HFFc6 (cell line): ENCODE measurements at places on chromosomes 3 and 15. TPM values are rescaled to one million over a fixed set of nuclear protein-coding genes. Genes with fewer than 3 reads are reported as not detected.

GRCh38 chr15:99433757-99434450, 131.9 kb upstream of the MEF2A start:
- no peak overlapping the region for H3K27ac ChIP-seq
- H3K27me3 ChIP-seq, result no peaks in the 10 kb centered on the region; the same call in 1 of the 2 replicates
- H3K4me1 ChIP-seq, result no peaks in the 10 kb centered on the region; the same call in 1 of the 2 replicates
- no peaks in the 10 kb centered on the region for H3K36me3 ChIP-seq
- H3K4me3 ChIP-seq, result no peak overlapping the region

CRTAP gene
- total RNA-seq, result 322 to 333 TPM (median 328 TPM) in 3 replicates

DNA sequence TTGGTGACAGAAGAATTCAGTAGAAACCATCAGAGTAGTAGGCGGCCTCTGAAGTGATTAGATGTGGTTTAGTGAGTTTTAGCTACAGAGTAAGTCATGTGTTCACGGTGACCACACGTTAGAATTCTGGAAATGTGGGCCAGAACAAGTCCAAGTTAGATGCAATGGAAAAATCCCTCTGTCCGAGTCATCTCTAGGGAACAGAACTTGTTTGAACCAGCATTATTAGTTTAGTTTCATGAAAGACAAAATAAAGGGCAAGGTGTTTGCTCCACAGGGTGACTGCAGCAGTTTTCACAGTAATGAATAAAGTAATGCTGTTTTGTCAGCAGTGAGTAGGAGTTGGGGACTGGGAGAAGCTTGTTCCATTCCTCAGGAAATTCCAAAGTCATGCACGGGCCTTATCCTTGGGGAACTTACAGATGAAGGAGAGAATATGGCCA, 100.2 kb downstream of the CGNL1 start:
- DNase-seq, result peak; percentile 53
- peaks cover 49% of the 10 kb centered on the region for H3K4me1 ChIP-seq
- peak overlapping the region; percentile 70 for H3K27ac ChIP-seq

TRIM59 gene
- total RNA-seq, result 24.6 to 48.6 TPM (median 37.9 TPM) in 3 replicates

- no peak overlapping the region for H3K4me3 ChIP-seq
- H3K27ac ChIP-seq, result no peak overlapping the region
- peaks cover 53% of the 10 kb centered on the region for H3K4me1 ChIP-seq
- no peak for DNase-seq
Observed at GRCh38 chr3:141308588-141309218, 59.6 kb upstream of the ZBTB38 start.

DNA sequence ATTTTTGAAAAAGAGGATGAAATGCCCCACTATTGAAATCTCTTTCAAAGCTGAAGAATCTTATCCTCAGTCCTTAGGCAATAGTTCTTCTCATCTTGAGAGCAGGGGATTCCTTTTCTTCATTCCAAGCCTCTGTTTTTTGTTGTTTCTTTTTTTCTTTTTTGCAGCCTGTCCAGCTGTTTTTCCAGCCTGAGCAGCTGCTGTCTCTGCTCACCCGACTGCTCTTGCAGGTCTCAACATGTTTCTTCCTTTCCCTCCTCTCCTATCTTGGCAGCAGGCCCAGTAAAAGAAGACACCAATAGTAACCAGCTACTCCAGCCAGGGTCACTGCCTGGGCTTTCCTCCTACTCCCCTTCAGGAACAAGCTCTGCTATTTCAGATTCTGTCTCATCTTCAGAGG, 23.8 kb downstream of the MEX3B start:
- peaks cover 5% of the 10 kb centered on the region; the same call in 1 of the 2 replicates for H3K4me1 ChIP-seq
- H3K4me3 ChIP-seq, result no peak overlapping the region
- no peak for DNase-seq
- H3K36me3 ChIP-seq, result no peaks in the 10 kb centered on the region
- H3K27ac ChIP-seq, result no peak overlapping the region
- H3K27me3 ChIP-seq, result peaks cover 8% of the 10 kb centered on the region

DNA sequence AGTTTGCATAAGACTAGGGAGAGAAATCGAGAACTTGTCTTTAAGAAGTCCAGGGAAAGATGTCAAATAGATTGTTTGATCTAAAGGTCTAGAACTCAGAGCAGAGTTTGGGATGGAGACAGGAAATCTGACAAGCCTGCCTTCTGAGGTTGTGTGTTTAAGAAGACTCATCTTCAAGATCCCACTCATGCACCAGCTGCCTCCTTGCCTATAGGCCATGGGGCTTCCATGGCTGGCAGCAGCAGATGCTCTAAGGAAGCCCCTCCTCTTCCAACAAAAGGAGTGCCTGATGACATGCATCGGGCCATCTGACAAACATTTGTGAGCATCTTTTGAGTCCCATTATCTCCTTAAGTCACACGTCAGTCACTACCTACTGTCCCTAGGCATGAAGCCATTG, 47.4 kb downstream of the WNT5A start:
- peaks cover 20% of the 10 kb centered on the region for H3K4me1 ChIP-seq
- no peak overlapping the region for H3K4me3 ChIP-seq
- DNase-seq, result no peak
- H3K27me3 ChIP-seq, result peaks cover 3% of the 10 kb centered on the region; the same call in 1 of the 2 replicates
- no peak overlapping the region for H3K27ac ChIP-seq
- H3K36me3 ChIP-seq, result no peaks in the 10 kb centered on the region

DNA sequence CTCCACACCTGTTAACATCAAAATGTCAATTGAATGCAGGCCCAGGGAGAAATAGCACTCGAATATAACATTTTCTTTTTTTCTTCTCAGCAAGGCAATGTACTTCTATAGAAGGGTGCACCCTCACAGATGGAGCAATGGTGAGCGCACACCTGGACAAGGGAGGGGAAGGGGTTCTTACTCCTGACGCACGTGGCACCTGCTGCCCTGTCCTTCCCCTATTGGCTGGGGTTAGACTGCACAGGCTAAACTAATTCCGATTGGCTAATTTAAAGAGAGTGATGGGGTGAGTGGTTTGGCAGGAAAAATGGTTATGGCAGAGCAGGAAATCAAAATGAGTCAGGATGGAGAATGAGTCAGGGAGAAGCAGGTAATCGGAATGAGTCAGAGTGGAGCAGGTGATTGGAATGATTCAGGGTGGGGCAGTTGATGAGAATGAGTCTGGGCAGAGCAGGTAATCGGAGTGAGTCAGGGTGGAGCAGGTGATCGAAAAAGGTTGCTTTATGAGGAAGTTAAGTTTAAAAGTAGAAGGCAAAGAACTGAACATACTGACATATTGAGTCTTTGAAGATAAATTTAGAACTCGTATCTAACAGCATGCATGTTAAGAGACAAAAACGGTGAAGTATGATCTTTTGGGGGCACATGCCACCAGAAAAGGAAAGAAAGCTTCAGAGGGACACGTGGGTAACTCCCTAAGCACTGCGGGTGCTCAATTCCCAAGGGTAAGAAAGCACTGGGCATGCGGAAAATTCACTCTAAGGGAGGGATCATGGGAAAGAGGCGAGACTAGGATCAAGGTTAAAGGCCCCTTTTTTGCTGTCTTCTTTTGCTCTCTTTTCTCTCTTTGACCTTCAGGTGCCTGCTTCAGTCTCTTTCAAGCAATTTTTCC, 72.9 kb upstream of the GALNT15 start:
- H3K36me3 ChIP-seq, result peaks cover 36% of the 10 kb centered on the region
- peak overlapping the region; percentile 98 for H3K27ac ChIP-seq
- H3K4me1 ChIP-seq, result peaks cover 55% of the 10 kb centered on the region
- no peaks in the 10 kb centered on the region for H3K27me3 ChIP-seq
- peak; percentile 16 for DNase-seq

DNA sequence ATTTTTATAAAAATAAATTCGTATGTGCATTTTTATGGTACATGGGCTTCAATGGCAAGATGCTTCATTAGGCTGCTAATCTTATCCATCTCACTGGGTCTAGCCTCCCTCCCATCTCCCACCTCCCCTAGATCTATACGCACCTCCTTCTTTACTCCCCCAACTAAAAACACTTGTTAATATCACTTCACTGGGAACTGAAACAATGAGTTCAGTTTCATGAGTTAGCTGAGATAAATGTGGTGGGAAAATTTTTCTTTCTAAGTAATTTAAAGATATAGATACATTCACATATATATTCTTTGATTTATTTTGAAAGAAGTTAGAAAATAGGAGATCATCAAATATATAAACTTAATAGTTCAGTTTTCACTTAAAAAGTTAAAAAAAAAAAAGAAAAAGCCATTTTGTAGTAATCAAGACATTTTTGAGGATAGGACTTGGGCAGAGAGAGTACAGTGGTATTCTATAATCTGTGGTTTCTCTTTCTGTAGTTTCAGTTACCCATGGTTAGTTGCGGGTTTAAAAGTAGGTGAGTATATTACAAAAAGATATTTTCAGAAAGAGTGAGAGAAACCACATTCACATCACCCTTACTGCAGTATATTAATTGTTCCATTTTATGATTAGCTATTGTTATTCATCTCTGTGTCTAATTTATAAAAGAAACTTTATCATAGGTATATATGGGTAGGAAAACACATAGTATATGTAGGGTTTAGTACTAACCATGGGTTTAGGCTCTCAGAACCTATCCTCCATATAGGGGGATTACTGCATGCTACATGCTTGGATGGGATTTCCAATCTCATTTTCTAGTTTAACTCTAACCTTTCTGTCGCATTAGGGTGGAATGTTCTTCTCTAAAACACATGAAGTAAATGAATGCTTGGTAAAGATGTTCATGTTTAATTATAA, 316.0 kb upstream of the CBLB start:
- no peak overlapping the region for H3K4me3 ChIP-seq
- no peak for DNase-seq
- H3K36me3 ChIP-seq, result no peaks in the 10 kb centered on the region
- H3K4me1 ChIP-seq, result peaks cover 11% of the 10 kb centered on the region

- peaks cover 47% of the 10 kb centered on the region for H3K4me1 ChIP-seq
- DNase-seq, result peak; percentile 60
- peaks cover 5% of the 10 kb centered on the region for H3K27me3 ChIP-seq
Observed at GRCh38 chr3:72274493-72275330, 489.8 kb upstream of the PROK2 start.

DNA sequence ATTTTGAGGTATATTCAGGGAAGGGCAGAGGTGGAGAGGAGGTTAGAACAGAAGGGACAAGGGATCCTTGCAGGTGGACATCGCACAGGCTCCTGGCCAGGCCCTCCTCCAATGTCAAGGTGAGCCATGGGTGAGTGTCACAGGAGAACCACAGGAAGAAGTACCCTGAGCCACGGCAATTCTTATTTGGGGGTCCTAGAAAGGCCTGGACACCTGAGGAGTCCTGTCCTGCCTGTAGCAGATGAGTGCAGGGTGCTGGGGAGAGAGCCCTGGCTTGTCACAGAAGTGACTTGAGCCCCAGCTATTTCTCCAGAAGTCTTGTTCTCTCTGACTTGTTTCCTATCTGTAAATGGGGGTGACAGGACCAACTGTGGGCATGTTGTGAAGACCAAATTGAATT, 4.3 kb downstream of the SLC6A20 start:
- H3K4me3 ChIP-seq, result no peak overlapping the region
- peaks cover 11% of the 10 kb centered on the region for H3K36me3 ChIP-seq
- no peaks in the 10 kb centered on the region for H3K4me1 ChIP-seq
- no peak for DNase-seq

GRCh38 chr3:136664771-136665170, 87.4 kb downstream of the STAG1 start:
- no peaks in the 10 kb centered on the region for H3K36me3 ChIP-seq
- H3K4me1 ChIP-seq, result peaks cover 32% of the 10 kb centered on the region
- no peak overlapping the region for H3K4me3 ChIP-seq
- no peak overlapping the region for H3K27ac ChIP-seq

FHIT gene
- total RNA-seq, result not detected in 3 replicates
